ENCODE measurements at places on chromosomes 5 and 9.

DNA sequence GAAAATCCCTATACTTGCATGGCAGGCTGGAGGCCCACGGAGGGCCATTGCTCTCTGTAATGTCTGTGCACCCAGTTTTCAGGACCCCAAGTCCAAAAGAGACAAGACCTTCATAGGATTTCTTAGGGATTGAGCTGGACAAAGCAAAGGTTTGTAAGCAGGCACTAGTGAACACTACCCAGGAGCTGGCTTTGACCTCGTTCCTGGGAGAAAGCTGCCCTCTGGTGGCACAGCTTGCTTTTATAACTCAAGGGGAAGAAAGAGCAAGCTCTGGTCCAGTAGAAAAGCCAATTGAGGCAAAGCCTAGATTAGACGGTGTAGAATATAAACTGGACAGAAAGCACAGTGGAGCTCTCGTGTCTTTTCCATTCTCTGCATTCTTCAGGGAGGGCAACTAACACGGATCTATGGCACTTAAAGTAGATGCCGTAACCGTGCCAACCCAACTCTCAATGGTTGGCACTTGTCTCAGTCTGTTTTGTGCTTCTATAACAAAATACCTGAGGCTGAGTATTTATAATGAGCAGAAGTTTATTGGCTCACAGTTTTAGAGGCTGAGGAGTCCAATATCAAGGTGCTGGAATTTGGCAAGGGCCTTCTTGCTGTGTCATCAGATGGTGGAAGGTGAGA is 7.9 kb downstream of the GABRP start:
- DNase-seq, result peak; percentile 70

DNA sequence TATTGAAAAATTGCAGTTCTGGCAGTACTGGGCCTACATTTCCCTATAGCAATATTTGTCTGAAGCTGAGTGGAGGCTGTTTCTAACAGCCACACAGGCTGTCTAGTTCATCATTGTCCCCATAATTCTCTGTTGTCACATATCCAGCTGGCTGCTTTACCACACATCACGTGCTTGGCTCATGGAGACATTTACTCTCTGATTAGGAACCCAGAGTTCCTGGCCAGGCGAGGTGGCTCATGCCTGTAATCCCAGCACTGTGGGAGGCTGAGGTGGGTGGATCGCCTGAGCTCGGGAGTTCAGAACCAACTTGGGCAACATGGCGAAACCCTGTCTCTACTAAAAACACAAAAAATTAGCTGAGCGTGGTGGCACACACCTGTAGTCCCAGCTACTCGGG is 81.4 kb downstream of the PGM5 start:
- DNase-seq, result no peak

DNA sequence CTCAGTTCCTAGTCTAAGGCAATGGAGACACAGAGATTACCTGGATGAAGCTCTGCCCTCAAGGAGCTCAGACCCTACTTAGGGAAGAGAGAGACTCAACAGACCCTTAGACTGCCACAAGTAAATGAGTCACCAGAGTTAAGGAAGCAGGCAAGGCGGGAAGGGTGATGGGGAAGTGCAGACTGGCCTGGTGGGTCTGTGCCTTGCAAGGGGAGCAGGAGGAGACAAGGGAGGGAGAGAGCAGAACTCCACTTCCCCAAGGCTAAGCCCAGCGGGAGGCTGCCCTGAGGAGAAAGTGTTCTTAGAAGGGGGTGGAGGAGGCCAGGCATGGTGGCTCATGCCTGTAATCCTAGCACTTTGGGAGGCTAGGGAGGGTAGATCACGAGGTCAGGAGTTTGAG is 83.7 kb downstream of the HRH2 start:
- DNase-seq, result no peak

DNA sequence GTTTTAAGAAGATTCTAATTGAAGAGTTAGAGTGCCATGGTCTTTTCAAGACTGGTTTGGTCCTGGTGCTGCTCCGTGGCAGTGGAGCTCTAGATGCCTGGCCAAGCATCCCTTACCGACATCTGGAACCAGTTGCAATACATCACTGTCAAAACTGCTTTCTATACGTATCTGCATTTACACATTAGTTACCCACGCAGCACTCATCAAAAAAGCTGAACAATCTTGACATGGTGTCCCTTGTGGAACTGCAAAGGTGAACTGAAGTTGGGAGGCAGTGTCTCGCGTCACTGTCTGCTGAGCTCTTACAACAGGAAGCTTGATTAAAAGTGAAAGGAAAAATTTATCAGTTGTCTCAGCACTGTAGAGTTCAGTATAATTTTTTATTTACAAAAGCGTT is 82.6 kb downstream of the PBX3 start:
- DNase-seq, result no peak

DNA sequence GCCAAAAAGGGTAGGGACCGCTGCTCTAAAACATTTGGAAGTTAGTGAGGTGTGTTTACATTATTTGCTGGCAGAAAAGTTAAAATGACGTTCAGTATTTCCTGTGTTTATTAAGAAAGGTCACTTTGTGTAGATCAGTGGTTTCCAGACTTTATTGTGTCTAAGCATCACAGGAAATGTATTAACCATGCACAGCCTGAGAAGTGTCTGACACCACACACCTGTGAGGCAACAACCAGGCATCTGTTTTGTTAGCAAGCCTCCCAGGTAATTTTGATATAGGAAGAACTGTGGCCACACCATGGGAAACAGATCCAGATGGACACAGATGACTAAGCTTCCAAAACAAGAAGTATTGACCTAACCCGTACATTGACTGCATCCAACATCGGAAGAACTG is 12.0 kb downstream of the TTC1 start:
- no peak for DNase-seq

DNA sequence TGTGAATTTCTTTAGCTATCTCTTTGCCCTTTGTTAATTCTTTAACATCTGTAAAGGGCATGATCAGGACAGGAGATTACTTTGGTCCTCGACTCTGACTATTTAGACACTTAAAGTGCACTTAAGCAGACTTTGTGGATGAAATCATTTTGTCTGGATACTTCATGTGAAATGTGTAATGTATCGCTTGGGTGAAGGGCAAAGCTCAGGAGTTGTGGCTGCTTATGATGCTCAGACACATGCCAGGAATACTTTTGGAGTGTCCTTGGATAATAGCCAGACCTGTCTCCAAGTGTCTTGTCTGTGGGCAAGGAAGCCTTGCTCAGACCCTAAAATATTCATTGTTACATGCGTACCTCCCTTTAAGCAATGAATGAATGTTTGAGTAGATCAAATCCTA is 87.8 kb downstream of the RAI14 start:
- peak; percentile 75 for DNase-seq

GRCh38 chr5:68433526-68433922 is 218.0 kb downstream of the PIK3R1 start:
- no peak for DNase-seq

DNA sequence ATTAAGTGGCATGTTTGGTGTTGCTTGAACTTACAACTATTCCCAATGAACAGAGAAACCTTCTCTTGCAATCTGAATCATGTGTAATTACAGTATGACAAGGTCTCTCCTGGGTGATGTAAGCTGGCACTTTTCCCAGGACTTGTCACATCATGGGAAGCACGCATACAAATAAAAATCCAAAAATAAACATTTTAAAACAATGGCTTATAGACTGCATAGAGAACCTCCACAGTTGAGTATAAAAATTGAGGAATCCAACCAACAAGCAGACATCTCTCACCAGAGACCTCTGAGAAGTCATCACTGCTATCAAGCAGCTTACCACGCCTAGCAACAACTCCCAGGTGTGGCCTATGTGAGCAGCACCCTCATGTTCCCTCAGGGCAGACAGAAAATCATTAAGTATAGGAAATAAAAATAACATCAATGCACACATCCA is 3.9 kb downstream of the MLLT3 start:
- DNase-seq, result peak; percentile 87

DNA sequence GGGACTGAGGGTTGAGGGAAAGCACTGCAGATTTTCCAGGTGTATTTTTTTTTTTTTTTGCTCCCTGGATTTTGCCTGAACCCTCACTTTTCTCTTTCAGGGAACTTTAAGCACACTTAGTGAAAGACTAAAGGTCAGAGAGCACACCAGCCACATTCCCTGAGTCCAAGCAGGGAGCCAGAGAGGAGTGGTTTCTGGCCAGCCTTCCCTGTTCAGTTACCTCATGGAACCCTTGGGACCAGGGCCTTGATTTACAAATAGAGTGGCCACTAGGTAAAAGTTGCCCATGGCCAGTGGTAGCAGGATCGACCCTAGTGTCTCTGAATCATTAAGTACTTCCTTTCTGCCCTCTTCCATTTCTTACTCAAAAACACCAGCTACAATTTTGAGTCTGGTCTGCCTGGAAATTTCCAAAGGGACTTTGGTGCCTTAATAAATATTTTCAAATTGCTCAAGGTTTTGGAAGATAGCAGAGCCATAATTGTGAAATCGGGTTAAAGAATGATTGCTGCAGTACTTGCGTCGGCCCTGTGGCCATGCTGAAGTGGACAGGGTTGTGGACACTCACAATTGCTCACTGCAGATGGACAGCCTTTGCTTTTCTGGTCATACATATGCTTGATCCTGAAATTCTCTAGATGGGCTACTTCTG is 14.5 kb downstream of the PALM2AKAP2 start:
- DNase-seq, result no peak

GRCh38 chr9:134293611-134294152 is 32.6 kb upstream of the RXRA start:
- no peak for DNase-seq

Data from ELR (cell line).